Stimulated activated CD4-positive, alpha-beta T cell treated with anti-CD3 and anti-CD28 coated beads, TNF-alpha, amount 100 ng/mL, for 48 hours (primary cell): ENCODE measurements at places on chromosomes 12 and 14.

DNA sequence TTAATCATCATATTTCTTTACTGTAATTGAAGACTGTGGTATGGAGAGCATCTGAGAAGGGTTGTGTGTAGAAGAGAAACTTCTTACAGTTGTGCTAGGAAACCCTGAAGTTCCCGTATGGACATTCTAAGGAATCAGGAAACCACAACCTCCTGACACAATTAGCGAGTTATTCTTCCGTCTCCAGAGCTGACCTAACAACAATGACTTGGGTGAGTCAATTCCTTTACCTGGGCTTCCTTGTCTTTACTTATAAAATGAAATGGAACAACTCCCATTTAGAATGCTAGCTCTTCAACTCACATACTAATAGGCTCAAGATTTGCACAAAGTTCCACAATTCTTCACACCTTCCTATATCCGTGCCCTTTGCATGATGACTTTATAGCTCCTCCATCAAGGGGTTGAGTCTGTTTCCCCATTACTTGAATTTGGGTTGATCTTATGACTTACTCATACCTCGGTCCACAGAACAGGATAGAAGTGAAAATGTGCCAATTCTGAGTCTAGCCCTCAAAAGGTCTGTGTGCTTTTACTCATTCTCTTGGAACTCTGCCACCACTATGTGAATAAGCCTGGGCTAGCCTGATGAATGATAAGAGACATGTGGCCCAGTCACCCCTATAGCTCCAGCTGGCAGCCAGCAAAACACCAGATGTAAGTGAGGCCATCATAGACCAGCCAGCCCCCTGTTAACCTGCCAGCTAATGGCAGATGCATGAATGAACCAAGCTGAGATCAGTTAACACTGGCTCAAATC lies 459.4 kb downstream of the ETNK1 start:
- no peak for DNase-seq

GRCh38 chr12:50551866-50552265 lies 47.1 kb downstream of the DIP2B start:
- DNase-seq: no peak

- DNase-seq: no peak
These were observed 62.8 kb upstream of the DIO3 start for GRCh38 chr14:101498526-101498860.

GRCh38 chr12:65300679-65301349 lies 22.3 kb downstream of the MSRB3 start:
- no peak for DNase-seq

DNA sequence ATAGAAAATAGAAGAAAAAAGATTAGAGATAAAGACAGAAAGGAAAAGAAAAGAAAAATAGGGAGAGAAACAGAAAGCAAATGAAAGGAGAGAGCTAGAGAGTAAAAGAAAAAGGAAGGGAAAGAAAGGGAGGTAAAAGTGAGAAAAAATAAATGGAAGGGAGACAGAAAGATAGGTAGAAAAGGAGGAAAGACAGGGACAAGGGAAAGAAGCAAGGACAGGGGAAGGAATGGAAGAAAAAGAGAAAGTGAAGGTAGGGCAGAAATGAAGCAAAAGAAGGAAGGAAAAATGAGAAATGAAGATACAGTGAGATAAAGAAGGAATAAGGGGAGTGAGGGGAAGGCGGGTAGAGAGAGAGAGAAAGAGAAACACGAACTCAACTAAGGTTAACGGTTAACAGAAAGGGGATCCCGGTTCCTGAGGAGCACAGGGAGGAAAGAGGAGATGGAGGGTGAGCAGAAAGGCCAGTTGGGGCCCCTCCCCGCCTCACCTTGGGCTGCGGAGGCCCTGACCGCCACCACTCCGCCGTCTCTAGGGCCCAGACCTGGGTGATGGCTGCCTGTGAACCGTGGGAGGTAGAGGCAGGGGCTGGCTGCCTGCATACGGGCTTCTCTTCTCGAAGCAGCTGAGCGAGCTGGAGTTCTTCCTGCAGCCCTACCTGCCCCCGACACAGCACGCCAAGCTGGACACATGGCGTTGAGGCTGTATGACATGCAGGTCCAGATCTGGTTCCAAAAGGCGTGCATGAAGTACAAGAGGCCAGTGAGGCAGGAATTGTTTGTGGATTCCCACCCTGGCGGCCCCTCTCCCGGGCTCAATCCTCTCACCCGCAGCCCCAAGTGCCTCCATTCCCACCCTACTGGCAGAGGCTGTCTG lies 59.5 kb downstream of the SMUG1 start:
- DNase-seq: no peak

- DNase-seq: no peak
These were observed 581.9 kb downstream of the VRK1 start for GRCh38 chr14:97379091-97379531.

- DNase-seq: no peak
These were observed 176.8 kb downstream of the KIF26A start for GRCh38 chr14:104315169-104315568.

- no peak for DNase-seq
These were observed 8.8 kb downstream of the P2RX4 start for GRCh38 chr12:121218588-121219352.

GRCh38 chr12:12759234-12759915 lies 26.1 kb upstream of the APOLD1 start:
- no peak for DNase-seq

- DNase-seq: no peak
These were observed 487.8 kb downstream of the KCNH5 start for GRCh38 chr14:62557416-62557815.

DNA sequence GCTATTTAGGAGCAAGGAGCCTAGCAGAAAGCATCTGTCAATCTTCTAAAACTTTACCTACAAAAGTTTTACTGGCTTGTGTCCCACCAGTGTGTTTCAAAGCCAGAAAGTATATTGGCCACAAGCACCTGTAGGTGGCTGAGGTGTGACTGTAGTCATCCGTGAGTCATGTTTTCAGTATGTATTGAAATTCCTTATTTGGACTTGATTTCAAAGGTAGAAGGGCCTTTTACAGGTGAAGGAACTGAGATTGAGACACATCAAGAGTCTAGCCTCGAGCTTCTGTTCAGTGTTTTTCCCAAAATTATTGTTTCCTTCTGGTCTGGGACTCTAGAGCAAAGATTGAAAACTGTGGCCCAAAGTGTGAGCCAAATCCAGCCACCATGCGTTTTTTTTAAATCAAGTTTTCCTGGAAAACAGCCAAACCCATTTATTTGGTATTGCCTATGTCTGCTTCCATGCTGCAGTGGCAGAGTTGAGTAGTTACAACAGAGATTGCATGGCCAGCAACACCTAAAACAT lies 195.3 kb upstream of the BCL2L14 start:
- no peak for DNase-seq

DNA sequence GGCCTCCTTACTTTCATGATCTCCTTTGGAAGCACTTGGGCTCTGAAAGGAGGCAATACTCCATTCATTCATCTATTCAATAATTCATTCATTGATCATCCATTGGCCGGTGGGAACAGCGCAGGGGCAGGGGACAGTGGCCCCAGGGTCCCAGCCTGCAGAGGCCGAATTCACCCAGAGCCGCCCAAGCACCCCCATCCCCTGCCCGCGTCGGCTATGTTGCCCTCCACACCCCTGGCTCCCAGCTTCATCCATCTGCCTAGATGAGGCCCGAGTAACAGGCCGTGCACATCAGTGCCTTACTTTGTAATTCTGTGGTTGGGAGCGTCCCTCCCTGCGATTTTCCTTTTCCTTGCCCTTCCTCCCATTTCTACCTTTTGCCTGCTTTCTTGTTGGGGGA lies 3.2 kb downstream of the AMN start:
- no peak for DNase-seq

DNA sequence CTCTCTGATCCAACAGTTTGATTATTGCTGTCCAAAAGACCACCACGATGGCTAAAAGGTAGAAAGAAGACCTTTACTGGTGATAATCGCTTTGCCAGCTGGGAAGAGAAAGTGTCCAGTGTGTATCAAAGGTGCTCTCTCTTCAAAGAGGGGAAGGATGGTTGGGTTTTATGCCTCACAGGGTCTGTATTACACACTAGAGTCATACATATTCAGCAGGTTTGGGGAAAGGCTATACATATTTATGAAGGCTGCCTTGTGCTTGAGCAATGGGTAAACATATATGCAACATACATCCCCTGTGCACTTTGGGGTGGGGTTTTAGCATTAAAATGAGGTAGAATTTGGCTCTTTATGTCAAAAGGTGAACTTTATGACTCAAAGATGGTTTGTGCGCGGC lies 18.2 kb downstream of the GPRC5D start:
- no peak for DNase-seq

DNA sequence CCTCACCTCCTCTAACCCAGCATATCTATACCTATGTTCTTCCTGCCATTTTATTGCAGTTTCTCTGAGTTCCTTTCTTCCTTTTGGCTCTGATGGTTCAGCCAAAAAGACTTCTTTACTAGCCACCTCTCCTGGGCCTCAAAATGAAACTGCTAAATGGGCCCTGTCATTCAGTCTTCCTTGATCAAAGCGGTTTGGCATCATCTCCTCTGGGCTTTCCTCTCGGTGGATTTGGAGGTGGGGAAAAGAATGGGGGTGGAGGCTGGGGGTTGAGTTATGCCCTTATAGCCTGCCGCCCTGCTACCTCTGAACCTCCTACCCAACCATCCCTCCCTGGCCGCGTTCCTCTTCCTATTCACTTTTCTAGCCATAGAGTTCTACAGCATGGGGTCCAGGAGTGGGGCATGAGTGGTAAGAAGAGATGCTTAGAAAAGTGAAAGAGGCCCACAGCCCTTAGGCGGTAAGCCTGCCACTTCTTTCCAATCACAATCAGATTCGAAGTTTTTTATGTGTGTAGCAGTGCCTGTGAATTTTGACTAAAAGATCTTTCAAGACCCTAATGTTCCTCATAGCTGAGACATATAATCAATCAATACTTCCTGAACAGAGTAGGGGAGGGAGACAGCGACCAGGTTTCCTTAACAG lies 2.5 kb downstream of the AJUBA start:
- no peak for DNase-seq

DNA sequence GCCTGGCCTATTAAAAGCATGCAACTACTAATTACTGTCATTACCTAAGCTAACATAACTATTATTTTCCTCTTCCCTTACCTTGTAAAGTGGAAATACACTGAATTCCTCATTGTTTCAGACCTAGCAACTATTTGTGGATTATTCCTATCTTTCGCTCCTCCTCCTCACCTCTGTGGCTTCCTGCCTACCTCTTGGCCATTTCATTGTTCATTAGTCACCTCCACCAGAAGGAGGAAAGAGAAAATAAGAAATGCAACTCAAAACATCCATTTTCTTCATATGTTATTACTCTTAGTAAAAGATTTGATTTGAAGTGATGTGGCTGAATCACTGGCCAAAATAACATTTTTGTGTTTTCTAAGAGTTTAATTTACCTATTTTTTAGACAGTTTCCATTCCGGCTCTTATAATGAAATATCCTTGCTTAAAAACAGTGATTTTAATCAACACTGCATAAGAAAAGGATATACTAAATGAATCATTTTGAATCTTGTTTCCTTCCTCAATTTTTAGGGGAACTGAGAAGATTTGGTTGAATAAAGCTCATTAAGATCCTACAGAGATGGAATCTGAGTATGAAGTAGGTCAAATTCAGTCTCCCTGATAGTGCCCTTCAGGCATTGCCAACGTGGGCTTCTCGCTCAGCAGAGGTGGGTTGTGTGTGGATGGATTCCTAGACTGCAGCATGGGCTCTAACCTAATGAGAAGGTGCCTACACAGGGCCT lies 27.6 kb upstream of the ARHGAP5 start:
- no peak for DNase-seq

- DNase-seq: no peak
These were observed 2.7 kb downstream of the CLEC12A start for GRCh38 chr12:9973949-9974348.

DNA sequence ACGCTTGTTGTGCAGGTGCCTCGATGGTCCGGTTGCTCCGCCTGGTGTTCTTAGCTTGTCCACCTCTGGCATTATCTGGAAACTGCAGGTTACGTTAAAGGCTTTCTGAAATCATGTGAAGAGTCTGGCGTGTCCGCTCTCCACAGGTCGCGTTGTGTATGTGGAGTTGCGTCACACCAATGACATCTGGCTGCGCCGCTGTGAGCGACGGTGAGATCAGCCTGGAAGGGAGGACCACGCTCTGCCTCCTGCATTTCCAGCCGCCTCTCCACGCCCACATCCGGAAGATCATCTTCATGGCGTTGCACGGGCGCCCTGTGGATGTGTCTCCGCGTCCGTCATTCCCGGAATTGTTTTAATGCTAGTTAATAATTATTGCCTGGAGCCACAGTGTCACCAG lies 50.6 kb upstream of the GALNT9 start:
- DNase-seq: no peak

GRCh38 chr14:59376686-59377085 lies 88.5 kb downstream of the GPR135 start:
- no peak for DNase-seq

DNA sequence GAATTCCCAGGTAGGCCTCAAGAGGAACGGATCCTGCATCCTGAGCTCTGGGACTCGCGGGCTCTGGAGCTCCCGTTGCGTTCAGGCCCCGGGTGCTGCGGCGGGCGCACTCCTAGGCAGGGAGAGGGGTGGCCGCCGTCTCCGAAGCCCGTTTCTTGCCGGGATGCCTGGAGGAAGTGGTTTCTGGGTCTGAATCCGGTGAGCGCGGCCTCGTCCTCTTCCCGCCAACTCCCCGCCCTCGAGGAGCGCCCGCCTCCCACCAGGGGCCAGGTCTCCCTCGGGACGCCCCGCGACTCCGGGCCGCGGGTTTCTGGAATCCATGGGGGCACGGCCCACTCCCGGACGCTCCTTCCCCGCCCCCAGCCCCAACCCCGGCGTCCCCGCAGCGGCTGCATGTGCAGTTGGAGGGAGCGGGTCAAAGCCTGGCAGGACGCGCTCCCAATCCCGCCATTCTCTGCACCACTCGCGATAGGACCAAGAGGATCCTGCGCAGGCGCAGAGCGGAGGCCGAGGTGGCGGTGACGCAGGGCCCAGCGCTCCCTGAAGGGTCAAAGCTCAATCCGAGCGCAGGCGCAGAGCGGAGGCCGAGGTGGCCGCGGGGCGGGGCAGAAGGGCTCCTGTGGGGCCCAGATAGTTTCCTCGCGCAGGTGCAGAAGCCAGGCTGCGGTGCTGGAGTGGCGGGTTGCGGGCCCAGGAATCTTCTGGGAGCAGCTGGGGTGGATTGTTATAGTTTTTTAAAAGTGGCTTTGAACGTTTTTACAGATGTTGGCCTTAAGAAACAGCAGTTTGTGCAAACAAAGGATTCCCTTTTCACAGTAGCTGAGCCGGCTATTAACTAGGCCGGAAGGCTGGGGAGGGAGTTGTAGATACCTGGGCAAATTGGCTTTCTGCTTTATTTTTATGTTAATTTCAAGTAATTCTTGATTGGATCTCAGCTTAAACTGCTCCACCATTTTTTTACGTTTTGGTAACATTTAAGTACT lies 796.4 kb downstream of the AACS start:
- no peak for DNase-seq

- DNase-seq: no peak
These were observed 80.0 kb downstream of the BTG1 start for GRCh38 chr12:92065639-92066038.

GRCh38 chr14:26835979-26836570 lies 238.2 kb upstream of the NOVA1 start:
- no peak for DNase-seq

GRCh38 chr12:63419154-63419553 lies 249.1 kb downstream of the DPY19L2 start:
- no peak for DNase-seq
